Kidney (tissue), 22 donors: ENCODE measurements at places on chromosomes 6 and 20.

DNA sequence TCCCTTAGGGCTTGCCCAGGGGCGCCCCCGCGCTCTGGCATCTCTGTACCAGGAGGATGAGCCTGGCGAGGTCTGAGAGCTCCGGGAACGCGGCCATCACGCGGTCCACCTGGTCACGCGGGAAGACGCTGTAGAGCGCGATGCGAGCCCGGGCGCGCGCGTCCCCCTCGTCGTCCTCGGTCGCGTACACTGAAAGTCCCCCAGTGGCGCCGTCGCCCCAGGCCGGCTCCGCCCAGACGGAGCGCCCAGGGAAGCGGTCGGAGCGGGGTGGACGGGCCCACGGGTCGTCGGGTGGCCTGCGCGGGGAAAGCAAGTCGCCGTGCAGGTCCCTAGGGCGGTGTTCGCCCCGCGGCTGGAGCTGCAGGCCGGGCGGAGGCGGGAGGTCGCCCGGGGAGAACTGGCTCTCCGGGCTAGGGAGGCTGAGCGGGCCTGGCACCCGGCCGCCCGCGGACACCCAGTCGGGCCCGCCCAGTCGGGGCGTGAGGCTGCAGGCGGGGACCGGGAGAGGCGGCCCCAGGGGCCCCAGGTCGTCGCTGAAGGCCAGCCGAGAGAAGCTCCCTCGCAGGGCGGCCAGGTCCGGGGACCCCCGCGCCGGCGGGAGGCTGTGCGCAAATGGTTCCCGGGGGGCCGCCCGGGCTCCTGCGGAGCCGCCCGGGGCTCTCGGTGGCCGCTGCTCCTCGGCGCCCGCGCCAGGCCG lies 34.0 kb downstream of the ZC3H12D start:
- DNase-seq = peak; percentile 55

DNA sequence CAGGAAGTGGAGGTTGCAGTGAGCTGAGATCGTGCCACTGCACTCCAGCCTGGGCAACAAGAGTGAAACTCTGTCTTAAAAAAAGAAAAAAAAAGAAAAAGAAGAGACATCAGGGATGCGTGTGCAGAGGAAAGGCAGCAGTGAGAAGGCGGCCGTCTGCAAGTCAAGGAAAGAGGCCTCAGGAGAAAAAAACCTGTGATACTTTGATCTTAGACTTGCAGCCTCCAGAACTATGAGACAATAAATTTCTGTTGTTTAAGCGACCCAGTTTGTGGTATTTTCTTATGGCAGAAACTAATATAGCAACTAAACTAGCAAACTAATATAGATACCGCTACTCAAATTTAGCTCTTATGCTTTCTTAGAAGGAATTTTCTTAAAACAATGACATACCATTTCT lies 36.1 kb downstream of the FGD2 start:
- no peak for DNase-seq

DNA sequence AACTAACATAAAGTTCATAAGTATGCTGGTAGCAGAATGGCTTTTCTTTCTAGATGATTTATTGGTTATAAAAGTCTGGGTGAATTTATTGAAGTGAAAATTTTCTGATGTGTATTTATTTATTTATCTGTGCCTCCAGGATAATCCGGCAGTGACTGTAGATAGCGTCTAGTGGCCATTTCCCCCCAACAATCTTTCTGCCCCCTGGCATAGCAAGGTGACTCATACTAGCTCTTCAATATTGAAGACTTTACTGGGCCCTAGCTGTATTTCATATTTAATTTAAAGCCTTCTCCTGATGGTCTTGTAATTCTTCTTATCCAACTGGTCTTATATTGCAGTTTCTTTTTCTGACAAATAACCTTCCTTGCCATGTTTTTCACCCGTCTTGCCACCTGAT lies 154.1 kb upstream of the SGK1 start:
- no peak for DNase-seq

DNA sequence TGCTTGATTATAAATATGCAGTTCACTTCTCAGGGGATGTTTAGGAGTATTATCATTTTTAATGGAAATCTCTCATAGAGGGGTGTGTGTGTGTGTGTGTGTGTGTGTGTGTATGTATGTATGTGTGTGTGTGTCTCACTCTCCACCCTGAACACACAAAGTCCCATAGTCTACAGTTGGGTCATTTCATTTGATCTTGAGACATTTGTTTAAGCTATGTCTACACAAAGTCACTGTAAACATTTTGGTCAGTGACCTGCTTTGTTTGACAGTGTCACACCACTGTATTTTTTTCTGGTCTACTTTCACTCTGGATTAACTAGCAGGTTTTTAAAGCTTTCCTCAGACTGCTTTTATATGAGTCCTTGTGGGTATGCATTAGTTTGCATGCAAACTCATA lies 215.2 kb downstream of the GRIK2 start:
- DNase-seq = no peak

GRCh38 chr6:156691018-156691417 lies 86.2 kb upstream of the ARID1B start:
- no peak for DNase-seq

DNA sequence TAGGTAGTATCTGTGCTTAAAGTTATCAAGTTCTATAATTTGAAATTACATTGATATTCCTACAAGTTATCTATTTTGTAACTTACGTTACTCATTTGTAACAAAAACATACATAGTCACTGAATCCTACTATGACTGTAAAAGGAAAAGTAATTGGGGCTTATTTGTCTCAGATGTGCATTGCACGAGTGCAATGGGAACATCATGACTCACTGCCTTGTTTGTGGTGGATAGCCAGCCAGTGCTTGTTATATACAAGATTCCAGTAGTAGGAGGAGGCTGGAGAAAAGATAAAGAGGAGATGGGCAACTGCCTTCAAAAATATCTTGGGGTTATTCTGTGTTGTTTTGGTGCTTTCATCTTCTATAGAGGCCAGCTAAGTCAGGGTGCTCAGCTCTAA lies 164.1 kb downstream of the RNF144B start:
- DNase-seq = no peak

DNA sequence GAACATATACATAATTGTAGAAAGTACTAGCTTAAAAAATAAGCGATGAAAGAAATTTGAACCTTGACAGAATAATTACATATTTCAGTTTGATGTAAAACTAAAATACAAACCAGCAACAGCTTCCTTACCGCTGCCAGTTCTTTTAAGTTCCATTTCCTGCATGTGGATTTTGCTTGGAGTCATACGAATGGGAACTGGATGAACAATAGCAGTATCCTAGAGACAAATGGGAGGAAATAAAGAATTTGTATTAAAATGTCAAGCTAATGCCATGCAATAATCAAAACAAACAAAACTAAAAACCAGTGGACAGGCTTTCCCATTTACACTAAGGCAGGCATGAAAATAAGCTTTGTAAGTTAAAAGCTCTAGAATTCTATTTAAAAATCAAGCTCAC lies 67.1 kb downstream of the REPS1 start:
- DNase-seq = no peak

DNA sequence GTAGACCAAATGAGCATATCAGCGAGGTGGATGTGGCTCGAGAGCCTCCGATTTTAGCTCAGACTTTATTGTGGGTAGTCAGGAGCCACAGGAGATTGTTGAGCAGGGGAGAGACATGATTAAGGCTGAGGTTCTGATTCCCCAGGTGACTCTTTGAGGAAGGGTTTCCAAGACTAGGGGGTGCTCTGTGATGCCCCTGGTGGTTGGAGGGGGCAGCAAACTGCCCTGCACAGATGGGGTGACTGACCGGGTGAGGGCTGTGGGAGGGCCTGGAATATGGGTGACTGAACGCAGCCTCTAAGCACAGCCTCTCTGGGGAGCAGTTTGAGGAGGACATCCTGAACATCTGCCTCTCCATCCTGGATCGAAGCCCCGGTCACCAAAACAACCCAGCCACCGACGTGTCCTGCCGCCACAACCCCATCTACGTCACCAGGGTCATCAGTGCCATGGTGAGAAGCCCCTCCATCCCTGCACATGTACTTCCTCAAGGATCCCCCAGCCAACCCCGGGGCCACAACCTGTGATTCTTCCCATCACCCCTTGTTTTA lies 17.0 kb downstream of the TGM6 start:
- DNase-seq = no peak

DNA sequence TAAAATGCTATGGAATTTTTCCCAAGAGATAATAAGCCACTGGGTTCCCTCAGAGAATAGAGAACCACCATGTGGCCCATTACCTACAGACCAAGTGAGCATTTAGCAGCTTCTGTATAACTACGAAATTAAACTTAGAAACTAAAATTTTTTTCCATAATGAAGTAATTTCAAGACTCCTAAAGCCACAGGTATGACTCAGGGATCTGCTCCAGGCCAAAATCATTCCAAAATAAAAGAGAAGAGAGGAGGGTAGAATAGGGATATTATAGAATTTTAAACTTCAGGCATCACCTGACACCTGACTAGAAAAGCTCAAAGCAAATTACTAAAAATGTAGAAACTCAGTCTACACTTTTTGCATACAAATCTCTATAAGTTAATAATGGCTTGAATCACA lies 108.9 kb upstream of the DST start:
- DNase-seq = no peak

DNA sequence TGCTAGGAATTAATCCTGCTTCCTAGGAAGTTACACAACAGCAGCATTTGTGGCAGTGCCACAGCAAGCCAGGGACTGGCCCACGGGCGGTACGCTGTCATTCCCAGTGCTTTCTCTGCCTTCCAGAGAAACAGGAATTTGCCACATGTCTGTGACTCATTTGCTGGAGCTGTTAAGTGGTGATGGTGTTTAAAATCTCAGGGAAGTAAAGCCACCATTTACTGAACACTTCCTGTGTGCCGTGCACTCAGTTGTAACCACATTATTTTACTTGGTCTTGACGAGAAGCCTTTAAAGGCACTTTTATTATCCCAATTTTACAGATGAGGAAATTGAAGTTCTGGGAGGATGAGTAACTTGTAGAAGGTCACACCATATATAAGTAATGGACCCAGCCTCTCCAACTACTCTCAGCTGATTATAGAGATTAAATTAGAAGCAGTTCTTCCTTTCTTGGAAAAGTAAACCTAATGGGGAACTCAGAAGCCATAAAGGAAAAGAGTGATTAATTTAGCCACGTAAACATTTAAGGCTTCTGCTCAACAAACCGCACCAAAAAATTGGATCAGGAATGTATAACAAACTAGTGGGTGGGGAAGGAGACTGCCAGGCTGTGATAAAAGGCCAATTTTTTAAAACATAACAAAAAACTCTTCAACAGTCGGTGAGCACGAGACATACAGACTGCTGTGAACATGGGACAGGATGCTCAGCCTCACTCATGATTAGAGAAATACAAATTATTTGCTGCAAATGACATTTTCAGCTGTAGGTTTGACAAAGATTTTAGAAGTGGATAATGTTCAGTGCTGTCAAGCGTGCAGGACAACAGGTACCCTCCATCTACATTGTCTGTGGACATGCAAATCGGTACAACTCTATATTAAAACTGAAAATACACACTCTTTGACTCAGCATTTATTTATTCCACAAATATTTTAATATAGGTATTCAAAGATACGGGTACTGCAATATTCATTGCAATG lies 311.2 kb downstream of the NRN1 start:
- no peak for DNase-seq

GRCh38 chr6:159969204-159969912 lies 476 bp downstream of the IGF2R start:
- peak; percentile 69 for DNase-seq

DNA sequence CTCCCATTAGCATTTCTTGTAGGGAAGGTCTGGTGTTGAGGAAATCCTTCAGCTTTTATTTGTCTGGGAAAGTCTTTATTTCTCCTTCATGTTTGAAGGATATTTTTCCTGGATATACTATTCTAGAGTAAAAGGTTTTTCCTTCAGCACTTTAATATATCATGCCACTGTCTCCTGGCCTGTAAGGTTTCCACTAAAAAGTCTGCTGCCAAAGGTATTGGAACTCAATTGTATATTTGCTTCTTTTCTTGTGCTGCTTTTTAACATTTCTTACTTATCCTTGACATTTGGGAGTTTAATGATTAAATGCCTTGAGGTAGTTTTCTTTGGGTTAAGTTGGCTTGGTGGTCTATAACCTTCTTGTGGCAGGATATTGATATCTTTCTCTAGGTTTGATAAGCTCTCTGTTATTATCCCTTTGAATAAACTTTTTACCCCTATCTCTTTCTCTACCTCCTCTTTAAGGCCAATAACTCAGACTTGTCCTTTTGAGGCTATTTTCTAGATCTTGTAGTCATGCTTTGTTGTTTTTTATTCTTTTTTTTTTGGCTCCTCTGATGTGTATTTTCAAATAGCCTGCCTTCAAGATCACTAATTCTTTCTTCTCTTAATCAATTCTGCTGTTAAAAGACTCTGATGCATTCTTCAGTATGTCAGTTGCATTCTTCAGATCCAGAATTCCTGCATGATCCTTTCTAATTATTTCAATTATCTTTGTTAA lies 225.0 kb upstream of the ZNF217 start:
- DNase-seq = no peak

DNA sequence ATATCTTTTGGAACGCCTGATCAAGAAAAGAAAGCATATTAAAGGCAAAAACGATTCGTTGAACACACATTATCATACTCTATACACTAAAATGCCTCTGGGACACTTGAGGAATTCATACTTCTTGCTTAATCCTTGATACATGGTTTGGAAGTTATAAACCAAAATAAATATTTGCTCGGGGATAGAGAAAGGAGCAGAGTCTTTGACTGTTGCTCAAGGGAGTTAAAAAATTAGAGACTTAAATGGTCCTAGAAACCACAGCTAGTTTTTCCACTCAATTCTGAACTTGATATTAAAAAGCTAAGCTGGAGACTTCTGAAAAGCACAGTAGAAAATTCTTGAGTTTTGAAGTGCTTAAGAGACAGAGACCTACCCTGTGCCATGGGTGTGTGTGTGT lies 98.9 kb downstream of the BCKDHB start:
- DNase-seq = no peak

DNA sequence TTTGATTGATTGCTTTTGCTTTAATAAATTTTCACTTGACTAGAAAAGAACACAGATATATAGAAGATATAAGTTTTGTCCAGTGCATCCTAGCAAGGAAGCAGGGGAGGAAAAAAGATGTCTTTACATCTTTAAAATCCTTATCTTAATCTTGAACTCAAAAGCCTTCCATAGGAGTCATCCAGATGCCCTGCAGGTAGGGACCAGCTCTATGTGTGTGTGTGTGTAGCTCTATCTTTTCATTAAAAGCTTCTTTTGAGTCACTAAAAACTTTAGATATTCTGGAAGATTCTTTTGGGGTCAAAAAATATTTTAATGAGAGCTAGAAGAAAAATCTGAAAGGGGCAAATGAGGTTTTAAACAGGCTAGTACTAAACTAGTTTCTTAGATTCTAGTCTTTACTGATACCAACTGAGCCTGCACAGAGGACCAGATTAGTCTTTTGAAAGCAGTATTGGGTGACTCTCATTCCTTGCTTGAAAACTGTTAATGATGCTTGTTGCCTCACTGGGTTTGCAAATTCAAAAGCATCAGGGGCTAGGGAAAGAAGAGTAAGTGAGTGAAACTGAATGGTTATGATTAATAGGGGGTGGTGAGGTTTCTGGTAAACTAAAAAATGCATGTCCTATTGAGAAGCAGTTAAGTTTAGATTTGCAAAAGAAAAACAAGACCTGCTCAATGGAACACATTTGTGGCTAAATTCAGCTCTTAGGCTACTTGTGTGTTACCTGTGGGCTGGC lies 40.6 kb upstream of the JAG1 start:
- no peak for DNase-seq

- no peak for DNase-seq
These were observed 7.0 kb downstream of the PPIL1 start for GRCh38 chr6:36867471-36868224.

- DNase-seq = peak; percentile 30
These were observed 442.6 kb upstream of the MARCKS start for GRCh38 chr6:113414511-113414910.

GRCh38 chr20:5780846-5781217 lies 30.6 kb downstream of the SHLD1 start:
- DNase-seq = no peak
